Amniotic epithelial cell (primary cell): ENCODE measurements at places on chromosomes 7 and 10.

GRCh38 chr10:88800152-88801125 is 2.1 kb upstream of the LIPM start:
- DNase-seq = peak; percentile 88

GRCh38 chr10:127313996-127314700 is 117.8 kb upstream of the INSYN2A start:
- DNase-seq = no peak

- DNase-seq = no peak
Observed at GRCh38 chr10:5563991-5564536, 39.3 kb downstream of the CALML3 start.

DNA sequence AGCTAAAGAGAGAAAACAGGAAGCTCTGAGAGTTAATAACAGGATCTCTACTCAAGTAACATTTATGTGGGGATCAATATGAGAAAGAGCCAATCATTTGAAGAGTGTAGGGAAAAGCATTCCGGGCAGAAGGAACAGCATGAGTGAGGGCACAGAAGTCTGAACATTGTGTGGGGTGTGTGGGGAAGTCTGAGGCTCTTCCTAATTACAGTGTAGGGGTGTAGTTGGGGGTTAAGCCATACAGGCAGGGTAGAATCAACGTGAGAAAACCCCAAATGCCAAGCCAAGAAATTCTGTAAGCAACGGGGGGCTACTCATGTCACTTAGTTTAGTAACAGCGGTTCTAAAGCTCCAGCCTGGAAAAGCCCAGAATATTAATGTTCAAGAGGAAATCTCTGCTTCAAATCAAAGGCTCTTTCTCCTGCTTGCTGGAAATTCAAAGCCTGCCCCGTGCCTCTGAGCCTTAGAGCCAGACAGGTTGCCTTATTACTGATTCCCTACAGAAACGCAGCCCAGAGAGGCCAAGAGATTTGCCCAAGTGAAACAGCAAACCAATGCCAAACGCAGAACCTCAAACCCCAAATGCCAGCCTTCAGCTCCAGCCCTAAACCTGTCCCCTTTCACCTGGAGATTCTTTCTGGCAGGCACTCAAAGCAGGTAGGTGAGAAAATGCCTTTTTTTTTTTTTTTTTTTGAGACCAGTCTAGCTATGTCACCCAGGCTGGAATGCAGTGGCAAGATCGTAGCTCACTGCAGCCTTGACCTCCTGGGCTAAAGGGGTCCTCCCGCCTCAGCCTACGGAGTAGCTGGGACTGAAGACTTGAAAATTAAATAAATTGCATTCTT is 36.1 kb downstream of the DNAJB12 start:
- DNase-seq = no peak

- DNase-seq = no peak
Observed at GRCh38 chr10:89367529-89367928, 10.3 kb upstream of the IFIT1B start.

DNA sequence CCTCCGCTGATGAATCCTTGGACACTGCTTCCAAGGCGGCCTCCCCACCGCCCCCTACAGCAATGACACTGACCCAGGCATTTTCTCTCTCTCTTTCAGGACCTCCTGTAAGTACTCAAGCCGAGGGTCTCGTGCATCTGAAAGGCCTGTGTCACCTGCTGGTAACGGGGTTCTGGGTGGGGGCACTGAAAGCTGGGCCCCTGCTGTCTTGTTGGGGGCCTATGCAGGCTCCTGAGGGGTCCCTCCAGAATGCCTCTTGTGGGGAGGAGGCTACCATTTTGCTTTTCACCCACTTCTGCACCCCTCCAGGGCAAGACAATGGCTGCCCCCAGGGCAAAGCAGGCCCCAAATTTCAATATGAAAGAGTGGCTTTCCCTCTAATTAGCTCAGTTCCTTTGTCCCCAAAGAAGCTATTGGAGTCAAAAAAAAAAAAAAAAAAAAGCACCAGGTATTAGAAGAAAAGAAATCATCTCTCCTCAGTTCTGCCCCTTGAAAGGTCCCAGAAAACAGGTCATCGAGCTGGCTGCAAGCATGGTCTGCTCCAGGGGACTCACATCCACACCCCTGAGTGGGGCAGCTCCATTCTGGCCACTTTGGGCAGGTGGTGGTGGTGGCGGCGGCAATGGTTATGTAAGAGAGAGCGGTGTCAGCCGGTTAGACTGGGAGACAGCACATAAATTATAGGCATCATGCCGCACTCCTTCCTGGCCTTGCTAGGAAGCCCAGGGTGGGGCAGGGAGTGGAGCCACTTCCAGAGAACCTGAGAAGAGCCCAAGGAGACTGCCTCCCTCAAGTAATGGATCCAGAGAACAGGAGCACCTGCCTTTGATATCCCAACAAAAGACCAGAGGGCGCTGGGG is 66.2 kb downstream of the COL13A1 start:
- no peak for DNase-seq

DNA sequence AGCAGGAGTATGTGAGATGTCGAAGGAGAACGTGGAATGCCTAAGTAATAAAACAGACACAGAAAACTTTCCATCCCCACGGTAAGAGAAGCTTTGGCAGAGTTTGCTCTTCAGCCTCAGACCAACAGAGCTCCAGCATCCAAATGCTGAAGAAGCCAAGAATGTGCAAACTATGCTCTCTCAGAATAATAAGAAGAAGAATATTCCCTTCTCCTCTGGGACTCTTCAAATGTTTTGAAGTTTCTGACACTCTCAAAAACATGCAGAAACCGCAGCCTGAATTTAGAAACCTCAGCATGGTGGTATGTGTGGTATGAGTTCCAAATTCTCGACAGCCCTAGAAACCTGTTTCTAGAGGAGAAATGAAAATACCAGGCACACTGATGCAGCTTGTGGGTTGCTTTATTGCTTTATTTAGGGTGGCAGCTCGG is 113.3 kb downstream of the KCNMA1 start:
- DNase-seq = peak; percentile 79
